ENCODE measurements at places on chromosomes 5 and 9. TPM values are rescaled to one million over a fixed set of nuclear protein-coding genes. Genes with fewer than 3 reads are reported as not detected.

Gene UBLCP1
- 34.4 TPM for total RNA-seq

Gene GPRIN1
- 5.3 TPM for total RNA-seq

Gene THBS4
- 1.8 TPM for total RNA-seq

Gene MTX3
- 16.8 TPM for total RNA-seq

DNA sequence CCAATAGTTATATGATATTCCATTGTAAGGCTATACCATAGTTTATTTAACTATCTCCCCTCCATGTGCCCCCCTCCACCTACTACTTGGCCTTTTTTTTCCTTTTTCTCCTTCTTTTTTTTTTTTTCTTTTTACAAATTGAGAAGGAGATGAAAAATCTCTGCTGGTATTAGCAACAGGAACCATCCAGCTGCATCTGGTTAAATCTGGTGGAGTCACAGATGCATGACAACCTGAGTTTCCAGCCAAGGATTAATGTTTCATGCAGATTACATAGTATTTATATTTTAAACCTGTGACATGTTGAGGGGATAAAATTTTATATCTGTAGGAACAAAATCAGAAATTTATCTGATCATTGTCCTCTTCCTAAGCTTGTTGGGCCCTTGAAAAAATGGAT is 128.5 kb upstream of the IQGAP2 start:
- H3K36me3 ChIP-seq = no peaks in the 10 kb centered on the region
- H3K27ac ChIP-seq = no peak overlapping the region
- no peaks in the 10 kb centered on the region for H3K27me3 ChIP-seq
- peaks cover 19% of the 10 kb centered on the region for H3K4me1 ChIP-seq

DNA sequence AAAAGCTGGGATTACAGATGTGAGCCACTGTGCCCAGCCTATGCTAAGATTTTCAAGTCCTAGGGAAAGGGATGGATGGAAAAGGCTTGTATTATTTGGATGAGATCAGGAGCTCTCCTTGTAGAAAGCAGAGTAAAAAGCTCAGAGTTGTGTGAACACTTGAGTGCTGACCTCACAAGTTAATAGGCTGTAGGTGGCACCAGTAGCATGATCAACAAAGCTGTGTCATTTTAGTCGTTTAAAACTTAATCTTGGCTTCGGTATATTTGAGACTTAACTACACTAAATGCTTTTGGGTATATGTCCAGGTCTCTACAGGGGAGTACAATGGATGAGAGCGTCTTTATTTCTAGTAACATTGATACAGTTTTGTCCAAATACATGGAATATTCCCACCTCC is 264.2 kb downstream of the TMEM38B start:
- no peaks in the 10 kb centered on the region for H3K27me3 ChIP-seq
- no peak overlapping the region for H3K27ac ChIP-seq
- no peaks in the 10 kb centered on the region for H3K36me3 ChIP-seq
- DNase-seq = no peak

- H3K36me3 ChIP-seq = no peaks in the 10 kb centered on the region
- no peak overlapping the region for H3K4me3 ChIP-seq
- H3K4me1 ChIP-seq = no peaks in the 10 kb centered on the region
- DNase-seq = no peak
- peaks cover 15% of the 10 kb centered on the region for H3K27me3 ChIP-seq
These were observed 167.2 kb downstream of the PAX5 start for GRCh38 chr9:36866840-36867239.

- no peak overlapping the region for H3K27ac ChIP-seq
- no peaks in the 10 kb centered on the region for H3K27me3 ChIP-seq
- no peak for DNase-seq
- no peaks in the 10 kb centered on the region for H3K36me3 ChIP-seq
- no peak overlapping the region for H3K4me3 ChIP-seq
- H3K4me1 ChIP-seq = no peaks in the 10 kb centered on the region
These were observed 120.5 kb downstream of the PRDM6 start for GRCh38 chr5:123209502-123210027.

DNA sequence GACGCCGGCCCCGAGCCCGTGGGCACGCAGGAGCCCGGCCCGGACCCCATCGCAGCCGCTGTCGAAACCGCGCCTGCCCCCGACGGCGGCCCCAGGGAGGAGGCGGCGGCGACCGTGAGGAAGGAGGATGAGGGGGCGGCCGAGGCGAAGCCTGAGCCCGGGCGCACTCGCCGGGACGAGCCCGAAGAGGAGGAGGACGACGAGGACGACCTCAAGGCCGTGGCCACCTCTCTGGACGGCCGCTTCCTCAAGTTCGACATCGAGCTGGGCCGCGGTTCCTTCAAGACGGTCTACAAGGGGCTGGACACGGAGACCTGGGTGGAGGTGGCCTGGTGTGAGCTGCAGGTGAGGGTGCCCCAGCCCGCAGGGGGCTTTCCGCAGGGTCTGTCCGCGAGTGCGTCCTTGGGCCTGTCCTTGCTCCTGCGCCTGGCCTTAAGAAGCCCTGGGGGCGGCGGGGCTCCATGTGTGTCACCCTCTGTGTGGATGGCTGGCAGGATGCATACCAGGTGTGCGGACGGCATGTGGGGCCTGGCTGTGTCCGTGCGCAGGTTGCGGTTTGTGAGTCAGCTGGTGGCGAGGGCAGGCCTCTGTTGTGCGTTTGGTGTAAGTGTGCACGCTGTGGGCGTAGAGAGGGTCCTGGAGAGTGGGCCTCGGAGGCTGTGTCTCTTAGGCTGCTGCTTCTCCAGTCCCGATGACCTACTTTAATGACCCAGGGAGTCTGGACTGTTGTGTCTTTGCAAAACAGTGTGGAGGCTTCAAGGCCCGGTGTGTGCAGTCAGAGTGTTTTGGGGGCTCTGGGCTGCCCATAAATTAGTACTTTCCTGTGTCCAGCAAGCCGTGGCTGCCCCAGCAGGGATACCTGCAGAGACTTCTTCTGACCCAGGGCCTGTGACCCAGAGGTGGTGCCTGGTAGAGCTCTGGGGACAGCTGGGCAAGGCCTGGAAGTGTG is 1.6 kb downstream of the WNK2 start:
- no peak overlapping the region for H3K4me3 ChIP-seq
- peaks cover 9% of the 10 kb centered on the region for H3K4me1 ChIP-seq
- DNase-seq = no peak
- H3K27ac ChIP-seq = no peak overlapping the region
- peaks cover 31% of the 10 kb centered on the region for H3K27me3 ChIP-seq

DNA sequence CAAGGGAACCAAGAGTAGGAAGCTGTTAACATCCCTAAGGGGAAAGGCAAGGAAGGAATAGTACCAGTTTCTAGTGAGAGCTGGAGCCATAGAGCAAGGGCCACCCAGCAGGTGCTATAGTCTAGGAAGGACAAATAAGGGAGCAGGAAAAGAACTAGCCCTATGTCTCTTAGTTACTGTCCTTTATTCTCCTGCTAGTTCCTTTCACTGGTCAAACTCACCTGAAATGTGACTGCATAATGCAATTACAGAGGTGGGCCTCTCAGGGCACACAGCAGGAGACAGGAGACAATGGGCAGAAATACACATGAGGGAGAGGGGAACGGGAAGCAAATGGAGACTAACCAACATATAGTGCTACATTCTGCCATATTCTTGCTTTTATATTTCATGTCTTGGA is 26.7 kb upstream of the FRMPD1 start:
- no peak overlapping the region for H3K4me3 ChIP-seq
- no peaks in the 10 kb centered on the region for H3K36me3 ChIP-seq
- no peaks in the 10 kb centered on the region for H3K27me3 ChIP-seq
- no peak overlapping the region for H3K27ac ChIP-seq
- no peak for DNase-seq

DNA sequence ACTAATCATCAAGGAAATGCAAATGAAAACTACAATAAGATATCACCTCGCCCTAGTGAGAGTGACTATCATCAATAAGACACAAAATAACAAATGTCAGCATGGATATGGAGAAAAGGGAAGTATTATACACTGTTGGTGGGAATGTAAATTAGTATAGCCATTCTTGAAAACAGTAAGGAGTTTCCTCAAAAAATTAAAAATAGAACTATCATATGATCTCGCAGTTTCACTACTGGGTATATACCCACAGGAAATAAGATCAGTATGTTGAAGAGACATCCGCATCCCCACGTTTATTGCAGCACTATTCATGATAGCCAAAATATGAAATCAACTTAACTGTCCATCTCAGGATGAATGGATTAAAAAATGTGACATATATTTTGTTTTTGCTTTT is 31.6 kb upstream of the STK32A start:
- H3K4me3 ChIP-seq = no peak overlapping the region
- H3K4me1 ChIP-seq = no peaks in the 10 kb centered on the region
- no peak for DNase-seq
- H3K36me3 ChIP-seq = no peaks in the 10 kb centered on the region
- H3K27ac ChIP-seq = no peak overlapping the region
- H3K27me3 ChIP-seq = peaks cover 3% of the 10 kb centered on the region

DNA sequence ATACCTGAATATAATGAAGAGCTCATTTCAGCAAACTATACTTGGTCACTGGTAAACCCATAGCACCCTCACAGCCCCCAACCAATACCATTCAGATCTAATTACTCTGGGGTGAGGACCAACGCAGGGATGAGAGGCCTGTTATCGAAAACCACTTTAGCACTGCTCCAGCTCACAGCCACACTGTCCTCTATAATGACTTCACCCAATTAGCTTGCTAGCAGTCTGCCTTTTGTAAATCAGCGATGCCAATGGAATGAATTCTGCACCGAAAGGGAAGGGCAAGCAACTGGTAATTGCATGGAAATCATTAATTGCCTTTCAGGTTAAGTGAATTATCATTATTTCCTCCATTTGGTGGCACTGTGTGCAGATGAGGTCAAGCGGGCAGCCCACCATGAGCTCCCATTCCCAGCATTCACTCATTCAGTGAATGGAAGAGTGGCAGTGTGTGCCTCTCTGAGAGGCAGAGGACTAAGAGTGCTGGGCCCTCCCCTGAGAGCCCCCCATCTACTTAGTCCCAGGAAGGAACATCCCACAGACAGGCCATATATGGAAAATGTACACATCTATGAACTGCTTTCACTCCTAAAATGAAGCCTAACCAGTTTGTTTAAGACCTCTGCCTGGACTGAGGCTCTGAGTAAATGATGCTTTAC is 262.1 kb downstream of the SPOCK1 start:
- H3K27me3 ChIP-seq = peaks cover 5% of the 10 kb centered on the region
- DNase-seq = no peak
- H3K4me3 ChIP-seq = no peak overlapping the region
- H3K36me3 ChIP-seq = no peaks in the 10 kb centered on the region
- H3K4me1 ChIP-seq = no peaks in the 10 kb centered on the region

DNA sequence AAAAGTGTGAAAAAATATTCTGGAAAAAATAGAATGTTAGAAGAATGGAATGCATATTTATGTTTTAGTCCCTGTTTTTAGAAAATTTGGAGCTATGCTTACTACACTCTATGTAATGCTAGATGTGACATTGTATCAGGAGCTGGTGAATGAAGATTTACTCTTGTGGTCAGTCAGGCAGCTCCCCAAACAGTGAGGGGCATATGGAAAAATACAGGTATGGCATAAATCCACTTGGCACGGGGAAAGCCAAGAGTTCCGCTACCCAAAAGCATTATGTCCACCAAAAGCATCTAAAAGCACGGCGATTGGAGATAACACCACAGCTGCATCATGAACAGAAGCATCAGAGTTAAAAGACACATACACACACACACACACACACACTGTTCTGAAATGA is 220.2 kb upstream of the KLF9 start:
- H3K27ac ChIP-seq = no peak overlapping the region
- H3K36me3 ChIP-seq = no peaks in the 10 kb centered on the region
- H3K4me1 ChIP-seq = no peaks in the 10 kb centered on the region
- no peaks in the 10 kb centered on the region for H3K27me3 ChIP-seq

DNA sequence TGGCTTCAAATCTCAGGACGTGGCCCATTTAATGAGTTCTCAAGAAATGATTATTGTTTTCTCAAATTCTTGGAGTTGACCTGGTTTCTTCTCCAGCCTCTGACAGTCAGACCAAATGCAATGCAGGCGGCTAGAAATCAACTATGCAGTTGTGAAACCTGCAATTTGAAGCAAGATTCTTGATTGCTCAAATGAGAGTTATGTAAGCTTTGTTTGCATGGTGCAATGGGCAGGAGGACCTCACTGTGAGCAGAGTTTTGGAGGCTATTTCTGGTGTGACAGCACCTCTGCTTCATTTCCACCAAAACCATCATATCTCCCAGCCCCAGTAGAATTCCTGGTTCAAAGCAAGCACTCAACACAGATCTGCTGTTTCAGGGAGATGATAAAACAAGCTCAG is 500.0 kb upstream of the KLF4 start:
- H3K4me3 ChIP-seq = no peak overlapping the region
- no peak for DNase-seq
- H3K27me3 ChIP-seq = no peaks in the 10 kb centered on the region
- no peak overlapping the region for H3K27ac ChIP-seq
- H3K36me3 ChIP-seq = no peaks in the 10 kb centered on the region
- no peaks in the 10 kb centered on the region for H3K4me1 ChIP-seq

GRCh38 chr9:97853844-97854695 is 1.0 kb downstream of the FOXE1 start:
- H3K27ac ChIP-seq = no peak overlapping the region
- H3K4me1 ChIP-seq = peaks cover 24% of the 10 kb centered on the region
- H3K4me3 ChIP-seq = peak overlapping the region; percentile 87
- DNase-seq = peak; percentile 76
- H3K36me3 ChIP-seq = no peaks in the 10 kb centered on the region

- H3K27ac ChIP-seq = no peak overlapping the region
- no peaks in the 10 kb centered on the region for H3K27me3 ChIP-seq
- H3K4me1 ChIP-seq = no peaks in the 10 kb centered on the region
- no peak overlapping the region for H3K4me3 ChIP-seq
These were observed 66.3 kb downstream of the FBXL7 start for GRCh38 chr5:15566306-15566705.

- no peak for DNase-seq
- H3K27ac ChIP-seq = no peak overlapping the region
- no peak overlapping the region for H3K4me3 ChIP-seq
- no peaks in the 10 kb centered on the region for H3K4me1 ChIP-seq
- H3K27me3 ChIP-seq = peaks cover 2% of the 10 kb centered on the region
These were observed 49.1 kb downstream of the CAVIN4 start for GRCh38 chr9:100626949-100627348.

GRCh38 chr5:148790545-148791333 is 35.7 kb upstream of the ADRB2 start:
- H3K4me1 ChIP-seq = peaks cover 24% of the 10 kb centered on the region
- H3K4me3 ChIP-seq = no peak overlapping the region
- H3K27me3 ChIP-seq = peaks cover 33% of the 10 kb centered on the region
- no peak overlapping the region for H3K27ac ChIP-seq
- DNase-seq = no peak
- no peaks in the 10 kb centered on the region for H3K36me3 ChIP-seq

GRCh38 chr5:56565644-56566043 is 249.7 kb upstream of the MAP3K1 start:
- no peaks in the 10 kb centered on the region for H3K27me3 ChIP-seq
- no peak overlapping the region for H3K27ac ChIP-seq
- no peak overlapping the region for H3K4me3 ChIP-seq
- H3K36me3 ChIP-seq = no peaks in the 10 kb centered on the region
- peaks cover 10% of the 10 kb centered on the region for H3K4me1 ChIP-seq

- no peak overlapping the region for H3K27ac ChIP-seq
- peaks cover 21% of the 10 kb centered on the region for H3K27me3 ChIP-seq
- H3K36me3 ChIP-seq = no peaks in the 10 kb centered on the region
- no peaks in the 10 kb centered on the region for H3K4me1 ChIP-seq
- H3K4me3 ChIP-seq = no peak overlapping the region
These were observed 9.0 kb upstream of the ANKRD34B start for GRCh38 chr5:80579050-80579449.
